ENCODE measurements at places on chromosomes 6 and 20. TPM values are rescaled to one million over a fixed set of nuclear protein-coding genes. Genes with fewer than 3 reads are reported as not detected.

- no peak for DNase-seq
Observed at GRCh38 chr20:58264271-58264670, 35.8 kb upstream of the ANKRD60 start.

- no peak for DNase-seq
Observed at GRCh38 chr6:9428421-9429172, 986.3 kb downstream of the TFAP2A start.

DNA sequence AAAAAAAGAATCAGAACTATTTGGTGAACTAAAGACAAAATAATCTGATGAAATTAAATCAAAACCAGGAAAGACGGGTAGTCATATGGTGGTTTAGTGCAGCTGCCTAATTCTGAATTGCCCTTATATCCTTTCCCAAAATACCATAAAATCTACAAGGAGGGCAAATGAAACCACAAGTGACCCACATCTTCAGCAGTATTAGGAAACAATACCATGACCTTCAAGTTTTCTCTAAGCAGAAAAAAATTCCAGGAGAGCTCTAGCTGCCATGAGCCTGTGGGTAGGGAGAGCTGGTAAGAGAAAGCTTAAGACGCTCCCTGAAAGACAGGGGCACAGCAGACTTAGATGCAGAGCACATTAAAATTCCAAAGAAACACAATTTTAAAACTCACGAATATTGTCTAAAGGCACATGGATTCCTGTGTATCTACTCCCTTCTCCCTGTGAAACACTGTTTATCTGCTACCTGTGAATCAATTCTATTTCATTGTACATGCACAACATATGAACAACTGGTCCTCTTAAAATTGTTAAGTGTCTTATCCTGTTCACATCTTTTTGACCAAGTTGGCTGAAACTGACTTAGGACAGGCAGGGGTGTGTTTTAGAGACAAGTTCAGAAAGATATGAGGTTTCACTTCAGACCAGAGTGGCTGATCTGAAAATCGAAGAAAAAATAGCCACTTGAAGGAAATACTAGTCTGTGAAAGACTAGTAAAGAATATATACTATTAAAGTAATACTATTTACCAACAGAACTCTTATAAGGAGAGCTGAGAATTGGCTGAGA is 153.6 kb upstream of the SHLD1 start:
- no peak for DNase-seq

- DNase-seq, result no peak
Observed at GRCh38 chr20:9807136-9807535, 31.7 kb downstream of the PAK5 start.

DNA sequence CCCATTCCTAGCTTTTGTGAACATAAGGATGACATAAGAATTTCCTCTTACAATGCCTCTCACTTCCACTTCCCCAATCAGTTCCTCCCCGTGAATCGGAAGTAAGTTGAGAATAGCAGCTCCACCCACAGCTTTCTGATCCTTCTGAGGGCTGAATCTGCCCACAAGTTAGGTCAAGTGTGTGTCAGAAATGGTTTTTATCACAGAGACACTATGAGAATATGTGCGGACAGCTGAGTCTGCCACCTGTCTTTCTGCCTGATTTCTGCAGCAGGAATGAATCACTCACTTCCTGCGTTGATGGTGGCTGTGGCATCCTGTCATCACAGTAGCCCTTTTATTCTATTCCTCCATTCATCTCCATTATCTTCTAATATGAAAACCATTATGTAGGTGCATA is 70.2 kb downstream of the RIN2 start:
- DNase-seq, result no peak

GRCh38 chr6:89411145-89412070 is 665 bp downstream of the RRAGD start:
- no peak for DNase-seq

- DNase-seq, result no peak
Observed at GRCh38 chr6:169932491-169932890, 181.1 kb downstream of the ERMARD start.

DNA sequence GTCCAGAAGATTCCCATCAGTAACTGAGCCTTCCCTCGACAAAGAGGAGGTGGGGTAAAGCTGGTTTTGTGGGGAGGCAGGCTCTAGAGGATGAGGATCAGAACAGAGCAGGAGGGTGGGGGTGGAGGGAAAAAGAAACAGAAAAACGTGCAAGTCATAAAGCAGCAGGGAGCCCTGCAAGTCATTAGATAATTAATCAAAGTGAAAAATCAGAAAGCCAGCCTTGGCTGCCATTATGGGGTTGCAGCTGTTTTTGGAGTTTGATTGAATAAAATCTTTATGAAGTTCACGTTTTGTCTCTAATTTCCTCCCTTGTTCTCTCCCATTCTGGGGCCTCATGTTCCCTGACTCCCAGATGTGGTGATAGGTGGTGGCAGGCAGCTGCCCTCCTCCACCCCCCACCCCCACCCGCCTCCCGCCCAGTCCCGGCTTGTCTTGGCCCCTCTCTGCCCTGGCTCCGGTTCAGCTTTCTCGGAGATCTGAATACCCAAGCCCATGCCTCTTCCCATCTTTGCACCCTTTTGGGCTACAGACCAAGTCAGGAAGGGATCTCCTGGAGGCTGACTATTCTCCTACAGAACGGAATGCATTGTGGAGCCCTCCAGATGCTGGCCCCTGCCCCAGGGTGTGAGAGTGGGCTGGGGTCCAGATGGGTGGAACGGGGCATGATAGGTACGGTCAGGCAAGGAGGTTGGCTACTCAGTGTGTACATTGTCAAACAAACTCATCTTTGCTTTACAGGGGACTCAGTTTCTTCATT is 141.8 kb downstream of the CDC5L start:
- DNase-seq, result no peak

DNA sequence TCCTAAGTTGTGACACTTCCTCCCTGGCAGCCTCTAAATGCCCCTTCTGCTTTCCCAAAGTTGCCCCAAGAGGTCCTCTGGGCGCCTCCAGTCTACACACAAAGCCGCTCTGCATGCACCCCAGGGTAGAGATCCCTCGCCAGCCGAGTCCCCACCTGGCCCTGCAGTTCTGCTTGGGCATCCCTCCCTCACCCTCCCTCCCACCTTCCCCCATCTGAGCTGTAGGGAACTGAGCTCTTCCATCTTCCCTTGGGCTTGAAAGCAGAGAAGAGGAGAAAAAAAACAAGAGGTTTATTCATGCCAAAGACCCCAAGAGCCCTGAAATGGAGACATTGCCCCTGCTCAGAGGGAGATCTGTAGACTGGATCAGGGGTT is 5.7 kb upstream of the FGD2 start:
- no peak for DNase-seq

GRCh38 chr20:19974630-19975435 is 42.3 kb upstream of the NAA20 start:
- DNase-seq, result no peak

GRCh38 chr6:24394780-24395437 is 7.8 kb upstream of the MRS2 start:
- DNase-seq, result no peak

GRCh38 chr20:44728801-44729443 is 13.8 kb downstream of the CCN5 start:
- no peak for DNase-seq

- DNase-seq, result peak; percentile 76
Observed at GRCh38 chr20:59149678-59150504, 13.7 kb upstream of the ZNF831 start.

GRCh38 chr6:31293343-31293742 is 21.5 kb upstream of the HLA-C start:
- DNase-seq, result no peak

DNA sequence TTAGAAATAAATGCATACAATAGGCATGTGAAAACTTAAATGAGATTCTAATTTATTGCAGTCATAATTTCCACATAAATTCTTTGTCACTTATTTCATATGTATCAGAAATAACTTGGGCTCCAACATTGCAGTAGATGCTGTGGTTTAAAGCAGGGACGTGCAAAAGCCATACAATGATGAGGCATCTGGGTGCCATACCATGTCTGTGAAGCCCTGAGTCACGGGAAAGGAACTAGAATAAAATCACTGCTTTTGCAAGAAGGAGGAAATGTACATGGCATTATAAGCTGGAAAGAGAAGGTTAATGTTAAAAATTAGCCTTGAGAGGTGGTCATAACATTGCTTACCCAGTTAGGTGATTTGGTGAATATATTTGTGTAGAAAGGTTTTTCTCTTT is 180.4 kb downstream of the SASH1 start:
- DNase-seq, result no peak

DNA sequence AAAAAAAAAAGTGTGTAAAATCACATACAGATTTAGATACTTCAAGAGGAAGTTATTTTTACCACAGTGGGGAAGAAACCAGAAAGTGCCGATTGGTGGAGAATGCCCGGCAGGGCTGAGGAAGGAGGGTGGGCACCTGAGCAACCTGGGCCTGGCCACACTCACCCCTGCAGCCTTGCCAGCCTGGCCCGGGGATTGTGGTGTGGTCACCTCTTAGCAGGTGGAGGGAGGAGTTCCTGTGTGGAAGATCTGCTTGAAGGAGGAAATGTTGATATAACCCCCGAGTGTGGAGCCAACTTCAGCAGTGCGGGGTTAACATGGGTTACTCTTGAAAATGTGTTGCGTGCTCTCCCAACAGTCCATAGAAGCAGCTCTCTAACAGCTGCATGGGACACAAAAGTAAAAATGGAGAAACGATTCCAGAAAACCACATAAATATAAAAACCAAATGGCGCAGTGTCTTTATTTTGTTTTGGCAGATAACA is 14.7 kb downstream of the UST start:
- peak; percentile 44 for DNase-seq

GRCh38 chr20:36644032-36644705 is 1.8 kb downstream of the SLA2 start:
- DNase-seq, result peak; percentile 33

DNA sequence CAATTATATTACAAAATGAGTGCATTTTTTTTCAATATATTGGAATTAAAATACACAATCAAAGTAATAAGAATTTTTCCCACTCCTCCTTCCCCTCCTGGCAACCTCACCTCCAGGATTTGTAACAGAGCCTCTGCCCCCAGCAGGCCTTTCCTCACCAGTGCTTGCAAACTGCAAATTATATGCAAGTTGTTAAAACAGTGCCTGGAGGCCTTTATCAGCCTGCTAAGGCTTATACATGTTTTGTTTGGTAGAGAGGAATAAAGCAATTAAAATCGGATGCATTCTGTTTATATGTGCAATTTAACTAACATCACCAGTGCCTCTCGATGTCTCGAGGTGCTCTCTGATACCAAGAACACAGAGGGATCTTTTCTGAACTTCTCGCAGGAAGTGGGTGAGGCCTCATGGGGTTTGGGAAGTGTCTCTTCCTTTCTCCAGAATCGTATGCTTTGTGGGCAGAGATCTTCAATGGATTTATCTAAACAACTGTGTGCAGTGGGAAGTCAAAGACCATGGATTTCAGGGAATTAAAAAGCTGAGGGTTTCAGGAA is 186.8 kb downstream of the CDH26 start:
- no peak for DNase-seq

- no peak for DNase-seq
Observed at GRCh38 chr20:20791664-20792568, 79.5 kb upstream of the RALGAPA2 start.

The SLC22A16 gene
- not detected for total RNA-seq

The DDX43 gene
- 0.90 TPM for total RNA-seq

The CLPSL1 gene
- total RNA-seq, result not detected

The RPS6KA2 gene
- 21.5 TPM for total RNA-seq

The PPP1R11 gene
- total RNA-seq, result 55.8 TPM

The ANKRD66 gene
- total RNA-seq, result not detected

The RAD21L1 gene
- not detected for total RNA-seq

The LKAAEAR1 gene
- total RNA-seq, result 0.86 TPM

The CEP43 gene
- total RNA-seq, result 12.3 TPM

The C6orf163 gene
- 2.7 TPM for total RNA-seq

The ADTRP gene
- total RNA-seq, result 59.1 TPM
